ENCODE measurements at places on chromosomes 2 and 18.

- no peak for DNase-seq
Measured at GRCh38 chr18:5894611-5895298, 567 bp downstream of the TMEM200C start.

- DNase-seq = no peak
Measured at GRCh38 chr2:143679617-143680016, 550.4 kb downstream of the ARHGAP15 start.

DNA sequence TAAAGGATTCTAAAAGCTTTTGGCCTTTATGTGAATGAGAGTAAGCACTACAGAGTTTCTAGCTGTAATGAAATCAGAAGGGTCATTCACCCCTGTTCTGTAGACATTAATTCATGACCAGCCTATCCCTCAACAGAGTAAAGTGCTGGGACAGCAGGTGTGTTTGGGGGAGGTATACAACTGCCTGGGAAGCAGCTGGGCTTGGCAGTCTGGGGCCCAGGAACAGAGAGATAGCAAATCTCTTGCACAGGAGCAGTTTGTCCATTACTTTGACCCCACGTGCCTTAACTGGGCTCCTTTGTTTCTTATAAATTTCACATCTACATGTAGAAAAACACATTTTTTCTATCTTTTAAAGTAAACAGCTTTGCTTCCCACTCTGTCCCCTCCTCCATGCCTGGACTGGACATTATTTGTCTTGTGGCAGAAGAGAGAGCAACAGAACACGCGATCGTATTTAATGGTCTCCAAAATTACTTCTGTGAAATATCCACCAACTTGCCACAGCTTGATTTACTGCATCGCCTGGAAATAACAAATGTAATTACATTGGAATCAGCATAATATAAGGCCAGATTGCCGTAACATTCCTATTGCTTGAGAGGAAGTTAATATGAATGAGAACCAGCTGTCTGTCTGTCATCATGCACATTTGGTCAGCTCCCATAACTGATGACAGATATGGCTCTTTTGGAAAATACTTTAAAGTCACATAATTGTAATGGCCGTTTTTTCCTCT lies 263.8 kb downstream of the RBM43 start:
- no peak for DNase-seq

- DNase-seq = no peak
Measured at GRCh38 chr2:232974396-232974795, 38.7 kb downstream of the NGEF start.

GRCh38 chr2:53622141-53622540 lies 145.5 kb upstream of the CHAC2 start:
- DNase-seq = no peak

DNA sequence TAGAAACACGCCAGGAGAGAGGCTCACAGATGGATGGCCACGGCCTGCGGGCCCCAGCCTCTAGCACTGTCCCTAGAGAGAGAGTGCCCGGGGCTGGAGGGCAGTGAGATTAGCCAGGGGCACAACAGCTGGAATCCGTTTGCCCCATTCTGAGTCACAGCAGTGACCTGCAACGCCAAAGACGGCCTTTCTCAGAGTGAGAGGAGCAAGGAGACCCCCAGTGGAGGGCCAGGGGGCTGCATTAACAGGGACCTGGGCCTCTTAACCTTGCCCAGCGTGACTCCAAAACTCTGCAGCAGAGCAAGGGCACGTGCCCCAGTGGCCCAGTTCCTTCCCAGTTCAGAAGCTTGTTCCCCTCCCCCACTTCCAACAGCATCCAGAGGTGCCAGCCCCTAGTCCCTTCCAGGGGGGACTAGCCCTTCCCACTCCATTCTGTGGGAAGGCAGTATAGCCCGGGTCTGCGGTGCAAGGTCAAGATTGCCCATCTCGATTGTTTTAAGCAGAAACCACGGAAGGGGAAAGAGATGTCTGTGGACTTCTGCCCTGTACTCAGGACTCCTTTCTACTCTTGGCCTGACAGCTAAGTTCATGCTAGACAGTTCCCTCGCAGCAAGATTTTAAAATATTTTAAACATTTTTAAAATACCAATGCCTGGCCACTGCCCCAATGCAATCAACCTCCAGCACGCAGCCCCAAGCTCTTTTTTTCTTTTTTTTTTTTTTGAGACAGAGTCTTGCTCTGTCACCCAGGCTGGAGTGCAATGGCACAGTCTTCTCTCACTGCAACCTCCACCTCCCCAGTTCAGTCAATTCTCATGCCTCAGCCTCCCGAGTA lies 50.9 kb upstream of the BIN1 start:
- no peak for DNase-seq

DNA sequence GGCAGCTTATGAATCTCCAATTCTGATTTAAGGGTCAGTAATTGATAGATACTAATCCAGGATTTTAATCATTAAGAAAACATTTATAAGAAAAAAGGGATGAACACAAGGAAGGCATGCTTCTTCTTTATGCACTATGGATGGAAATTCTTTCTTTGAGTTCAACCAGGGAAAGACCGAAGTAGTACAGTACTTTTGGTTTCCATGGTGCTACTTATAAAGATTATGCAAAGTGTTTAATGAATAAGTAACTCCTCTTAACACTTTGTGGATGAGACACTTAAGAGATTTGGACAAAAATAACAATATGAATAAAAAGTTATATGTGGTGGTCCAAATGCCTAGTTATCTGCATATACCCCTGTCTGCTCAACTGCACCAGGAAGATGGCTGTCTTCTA lies 666.5 kb upstream of the FANCL start:
- DNase-seq = no peak

DNA sequence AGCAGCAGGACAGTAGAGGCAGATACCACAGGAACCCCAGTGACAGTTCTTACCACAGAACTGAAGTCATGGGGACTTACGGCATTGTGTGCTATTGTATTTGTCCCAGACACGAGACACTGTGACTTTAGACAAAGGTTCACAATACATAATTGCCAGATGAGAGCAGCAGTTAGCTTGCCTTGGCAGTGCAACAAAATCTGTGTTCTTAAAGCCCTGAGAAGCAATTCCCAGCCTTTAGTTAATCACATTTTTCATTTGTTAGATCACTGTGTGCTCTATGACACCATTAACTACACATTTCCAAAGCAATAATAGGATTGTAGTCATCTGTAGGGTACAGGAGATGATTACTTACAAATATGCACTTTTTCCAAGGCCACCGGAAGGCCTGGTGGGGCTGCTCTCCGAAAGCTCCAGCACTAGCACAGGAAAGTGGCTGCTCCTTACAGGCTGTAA lies 97.5 kb upstream of the LDLRAD4 start:
- no peak for DNase-seq

DNA sequence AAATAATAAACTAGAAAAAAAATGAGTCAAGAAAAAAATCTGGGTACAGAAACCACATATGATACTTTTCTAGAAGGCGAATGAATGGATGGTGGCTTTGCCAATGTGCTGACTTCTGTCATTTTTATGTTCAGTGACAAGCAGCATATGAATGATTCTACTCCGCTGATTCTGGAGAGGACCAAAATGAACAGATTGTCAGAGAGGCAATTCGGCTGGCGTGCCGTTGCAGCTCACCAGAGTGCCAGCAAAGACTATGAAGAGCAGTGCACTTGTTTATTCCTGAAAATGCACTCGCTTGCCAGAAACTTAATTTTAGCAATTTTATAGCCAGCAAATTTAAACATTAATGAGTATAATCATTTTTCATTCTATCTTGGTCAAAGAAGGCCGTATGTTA lies 105.9 kb upstream of the NYAP2 start:
- DNase-seq = no peak

GRCh38 chr2:83584672-83585071 lies 874.4 kb downstream of the SUCLG1 start:
- no peak for DNase-seq

DNA sequence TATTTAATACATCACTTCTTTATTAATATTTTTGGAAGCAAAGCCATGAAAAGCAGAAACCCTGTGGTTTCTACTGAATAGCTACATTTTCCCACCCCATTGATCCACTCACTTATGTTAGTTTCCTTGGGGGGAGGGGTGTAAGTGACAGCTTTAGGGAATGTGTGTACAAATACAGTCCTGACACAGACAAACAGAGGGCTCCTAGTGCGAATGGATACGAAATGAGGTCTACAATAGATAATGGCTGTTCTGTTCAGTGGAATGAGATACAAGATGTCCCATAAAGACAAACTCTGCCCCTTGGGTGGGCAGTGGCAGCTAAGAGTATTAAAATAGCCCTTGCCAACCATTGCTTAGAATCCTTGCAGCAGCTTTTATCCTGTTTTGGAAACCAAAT lies 312.9 kb downstream of the NCKAP5 start:
- DNase-seq = no peak

- no peak for DNase-seq
Measured at GRCh38 chr2:151176661-151177060, 85.0 kb downstream of the RBM43 start.

DNA sequence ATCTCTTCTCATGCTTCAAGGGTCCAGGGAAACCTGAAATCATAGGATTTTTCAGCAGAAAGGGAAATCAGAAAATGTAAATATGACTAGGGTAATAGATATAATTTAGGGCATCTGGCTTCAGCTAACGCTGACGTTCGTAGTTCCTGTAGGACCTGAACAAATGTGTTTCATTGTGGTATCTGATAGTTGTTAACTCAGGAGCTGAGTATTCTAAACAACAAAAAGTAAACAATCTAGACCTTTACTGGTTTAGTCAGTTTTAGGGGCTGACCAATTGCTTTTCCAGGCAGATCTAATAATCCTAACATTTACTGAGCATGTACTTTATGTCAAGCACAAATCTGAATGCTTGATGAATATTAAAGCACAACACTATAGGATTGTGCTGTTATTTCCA lies 114.8 kb downstream of the GALNT1 start:
- no peak for DNase-seq

DNA sequence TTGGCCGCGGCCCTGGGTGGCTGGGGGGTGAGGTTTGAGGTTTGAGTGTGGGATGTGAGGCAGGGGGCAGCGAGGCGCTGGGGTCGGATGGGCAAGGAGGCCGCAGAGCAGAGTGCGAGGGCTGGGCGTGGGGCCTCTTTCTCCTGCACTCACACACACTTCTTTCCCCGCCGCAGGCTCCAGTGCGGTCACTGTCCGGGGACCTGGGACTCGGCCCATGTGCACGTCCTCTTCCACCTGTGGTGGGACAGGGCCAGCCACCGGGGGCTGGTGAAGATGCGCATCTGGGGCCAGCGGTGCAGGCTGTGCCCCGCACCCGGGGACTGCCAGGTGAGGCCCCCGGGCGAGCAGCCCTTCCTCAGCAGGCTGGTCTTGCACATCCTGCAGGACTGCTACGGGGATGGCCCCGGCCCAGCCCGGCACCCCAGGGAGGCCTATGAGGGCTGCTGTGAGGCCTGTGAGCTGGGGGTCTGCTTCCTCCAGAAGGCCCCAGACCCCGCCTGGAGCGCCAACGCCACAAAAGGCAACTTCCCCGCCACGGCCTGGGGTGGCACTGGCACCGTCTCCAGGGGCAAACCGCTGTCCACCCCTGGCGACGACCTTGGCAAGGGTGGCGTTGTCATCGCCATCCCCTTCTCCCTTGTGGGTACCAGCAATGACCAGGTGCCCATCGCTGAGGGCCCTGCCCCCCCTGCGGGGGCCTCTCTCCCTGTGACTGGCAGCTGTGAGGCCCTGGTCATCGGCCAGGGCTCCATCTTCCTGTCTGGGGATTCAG lies 2.2 kb downstream of the RTP5 start:
- no peak for DNase-seq
